CD8-positive, alpha-beta memory T cell (primary cell): ENCODE measurements at places on chromosomes 2 and 18.

DNA sequence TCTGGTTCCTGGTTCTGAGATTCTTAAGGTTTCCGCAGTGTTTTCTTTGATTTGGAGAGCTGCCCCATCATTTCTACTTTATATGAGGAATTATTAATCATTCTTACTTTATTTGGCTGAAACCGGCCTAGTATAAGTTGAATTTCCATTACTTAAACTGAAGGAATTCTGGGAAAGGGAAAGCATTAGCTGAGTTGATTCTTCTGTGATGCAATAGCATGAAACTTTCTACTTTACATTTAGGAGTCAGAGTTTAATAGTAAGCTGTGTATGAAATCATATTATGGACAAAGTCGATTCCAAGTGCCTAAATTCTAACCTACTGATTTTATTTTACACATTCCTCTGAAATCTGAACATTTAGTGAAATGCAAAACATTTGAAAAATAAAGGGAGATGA lies 1269.7 kb upstream of the ZEB2 start:
- no peaks in the 10 kb centered on the region for H3K36me3 ChIP-seq
- DNase-seq = no peak
- H3K27me3 ChIP-seq = no peaks in the 10 kb centered on the region
- no peak overlapping the region for H3K4me3 ChIP-seq
- H3K4me1 ChIP-seq = no peaks in the 10 kb centered on the region

- no peaks in the 10 kb centered on the region for H3K27me3 ChIP-seq
- DNase-seq = no peak
- no peak overlapping the region for H3K4me3 ChIP-seq
- no peaks in the 10 kb centered on the region for H3K4me1 ChIP-seq
- no peak overlapping the region for H3K27ac ChIP-seq
- no peaks in the 10 kb centered on the region for H3K36me3 ChIP-seq
Observed at GRCh38 chr2:2699121-2699505, 368.0 kb upstream of the MYT1L start.

- H3K4me1 ChIP-seq = peaks cover 9% of the 10 kb centered on the region
- no peaks in the 10 kb centered on the region for H3K27me3 ChIP-seq
- no peak overlapping the region for H3K4me3 ChIP-seq
- H3K27ac ChIP-seq = no peak overlapping the region
- no peaks in the 10 kb centered on the region for H3K36me3 ChIP-seq
Observed at GRCh38 chr2:238160206-238161129, 1.7 kb downstream of the ERFE start.

DNA sequence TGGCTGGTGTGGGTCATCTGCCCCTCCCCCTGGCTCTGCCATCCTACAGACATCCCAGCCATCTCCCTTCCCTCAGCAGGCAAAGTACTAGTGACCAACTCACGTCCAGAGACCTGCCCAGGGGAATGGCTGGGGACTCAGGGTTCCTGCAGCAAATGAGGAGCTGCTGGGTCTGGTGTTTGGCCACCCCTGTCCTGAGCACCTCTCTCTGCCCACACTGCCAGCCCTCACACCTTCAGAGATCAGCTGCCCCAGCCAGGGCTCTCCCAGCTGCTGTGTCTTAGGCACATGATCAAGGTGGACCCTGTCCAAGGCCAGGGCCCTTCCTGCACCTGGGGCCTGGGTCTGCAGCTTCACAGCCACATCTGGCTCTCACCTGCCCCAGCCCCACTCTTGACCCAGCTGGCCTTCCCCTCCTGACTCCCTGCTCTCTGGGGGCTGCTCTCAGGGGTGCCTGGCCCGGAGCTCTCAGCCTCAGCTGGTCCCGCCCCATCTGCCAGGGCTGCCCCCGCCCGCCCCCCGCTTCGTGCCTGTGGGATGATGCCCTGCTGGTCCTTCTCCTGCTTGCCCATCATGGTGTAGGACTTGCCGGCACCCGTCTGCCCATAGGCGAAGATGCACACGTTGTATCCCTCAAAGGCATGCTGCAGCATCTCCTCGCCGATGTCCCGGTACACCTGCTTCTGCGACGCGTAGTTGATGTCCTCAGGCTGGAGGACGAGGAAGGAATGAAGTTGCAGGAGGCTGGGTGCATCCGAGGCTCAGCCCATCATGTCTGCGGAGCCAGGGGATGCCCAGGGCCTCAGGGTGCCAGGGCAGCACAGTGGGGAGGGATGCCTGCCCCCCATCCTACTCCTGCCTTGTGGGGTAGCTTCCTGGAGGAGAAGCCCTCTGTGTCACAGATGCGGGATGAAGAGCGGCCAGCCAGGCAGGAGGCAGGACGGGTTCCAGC lies 32.2 kb downstream of the KIF1A start:
- no peak overlapping the region for H3K27ac ChIP-seq
- no peak overlapping the region for H3K4me3 ChIP-seq
- peak; percentile 30 for DNase-seq
- H3K4me1 ChIP-seq = no peaks in the 10 kb centered on the region
- no peaks in the 10 kb centered on the region for H3K36me3 ChIP-seq
- H3K27me3 ChIP-seq = no peaks in the 10 kb centered on the region

- no peaks in the 10 kb centered on the region for H3K27me3 ChIP-seq
- H3K36me3 ChIP-seq = no peaks in the 10 kb centered on the region
- H3K4me1 ChIP-seq = no peaks in the 10 kb centered on the region
- H3K27ac ChIP-seq = no peak overlapping the region
Observed at GRCh38 chr2:54176577-54176976, 61.2 kb downstream of the ACYP2 start.

DNA sequence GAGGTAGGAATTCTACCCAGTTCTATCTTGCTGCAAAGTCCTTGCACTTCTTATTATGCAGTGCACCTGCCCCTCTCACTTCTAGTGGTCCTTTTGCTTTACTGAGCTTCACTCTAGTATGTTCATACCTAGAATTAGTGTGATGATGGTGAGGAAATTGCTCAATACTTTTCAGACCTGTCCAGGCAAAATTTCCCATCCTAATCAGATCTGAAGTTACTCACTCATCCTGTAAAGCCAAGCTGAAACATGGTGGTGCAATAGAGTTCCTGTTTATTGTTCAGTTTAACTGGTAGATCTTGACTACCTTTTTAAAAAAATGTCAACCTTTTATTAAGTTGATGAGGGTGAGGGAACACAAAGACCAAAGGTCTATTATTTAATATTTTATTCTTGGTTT lies 12.6 kb upstream of the FIGN start:
- no peak overlapping the region for H3K4me3 ChIP-seq
- no peak overlapping the region for H3K27ac ChIP-seq
- H3K27me3 ChIP-seq = no peaks in the 10 kb centered on the region
- H3K4me1 ChIP-seq = no peaks in the 10 kb centered on the region
- no peaks in the 10 kb centered on the region for H3K36me3 ChIP-seq

DNA sequence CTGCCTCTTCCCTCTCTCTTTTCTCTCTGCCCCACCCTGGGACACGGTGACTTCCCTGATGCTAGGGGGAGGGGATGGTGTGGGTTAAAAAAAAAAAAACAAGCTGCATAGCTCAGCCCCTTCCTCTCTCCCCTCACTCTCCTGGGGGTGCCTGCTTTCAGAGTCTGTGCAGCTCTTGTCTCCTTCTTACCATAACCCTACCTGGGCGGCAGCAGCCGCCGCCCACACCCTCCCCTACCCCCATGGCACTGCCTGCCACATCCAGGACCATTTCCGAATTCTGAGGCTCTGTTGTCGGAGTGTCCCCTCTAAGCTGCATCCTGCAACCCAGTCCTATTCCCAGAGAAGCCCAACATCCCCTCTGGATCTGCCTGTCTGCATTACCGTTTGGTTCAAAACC lies 16.0 kb downstream of the TTC32 start:
- DNase-seq = no peak
- H3K4me3 ChIP-seq = no peak overlapping the region
- H3K36me3 ChIP-seq = no peaks in the 10 kb centered on the region
- no peaks in the 10 kb centered on the region for H3K27me3 ChIP-seq
- no peak overlapping the region for H3K27ac ChIP-seq

DNA sequence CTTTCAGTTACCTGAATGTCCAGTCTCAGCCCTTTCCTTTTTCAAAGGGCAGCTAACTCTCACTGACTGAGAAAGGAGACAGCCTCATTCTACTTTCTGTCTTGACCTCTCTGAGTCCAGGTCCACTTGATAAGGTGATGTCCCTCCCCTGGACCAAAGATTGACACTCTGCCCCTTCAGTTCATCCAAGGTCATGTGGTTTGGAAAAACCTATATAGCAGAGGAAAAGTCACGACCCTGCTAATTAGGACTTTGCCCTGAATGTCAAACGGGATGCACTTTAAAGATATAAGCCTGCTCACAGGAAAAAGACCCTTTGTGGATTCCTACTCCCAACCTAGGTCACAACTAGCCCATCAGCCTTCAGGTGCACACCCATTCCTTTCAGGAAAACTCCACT lies 208.3 kb downstream of the AGPS start:
- H3K4me3 ChIP-seq = no peak overlapping the region
- no peaks in the 10 kb centered on the region for H3K36me3 ChIP-seq

DNA sequence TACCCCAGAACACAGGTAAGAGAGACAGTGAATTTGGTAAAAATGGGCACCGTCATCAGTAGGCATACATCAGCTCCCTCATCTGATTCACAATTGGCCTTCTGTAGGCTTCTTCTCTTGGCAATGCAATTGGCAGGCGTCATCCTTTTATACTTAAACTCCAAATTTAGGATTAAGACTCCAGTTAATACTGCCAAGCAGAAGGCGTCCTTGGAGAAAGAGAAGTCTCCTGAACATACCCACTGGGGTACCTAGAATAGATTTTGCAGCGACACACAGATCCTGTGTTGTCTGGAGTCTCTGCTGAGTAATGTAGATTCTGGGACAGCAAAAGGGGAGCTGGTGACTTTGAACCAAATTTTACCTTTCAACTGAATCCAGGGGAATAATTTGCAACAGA lies 592 bp upstream of the METAP1D start:
- peak overlapping the region; percentile 58 for H3K27ac ChIP-seq
- H3K36me3 ChIP-seq = no peaks in the 10 kb centered on the region
- H3K27me3 ChIP-seq = no peaks in the 10 kb centered on the region
- peaks cover 14% of the 10 kb centered on the region for H3K4me1 ChIP-seq
- H3K4me3 ChIP-seq = peak overlapping the region; percentile 63
- DNase-seq = no peak

- no peaks in the 10 kb centered on the region for H3K36me3 ChIP-seq
- no peak for DNase-seq
- H3K27ac ChIP-seq = no peak overlapping the region
- no peak overlapping the region for H3K4me3 ChIP-seq
Observed at GRCh38 chr2:18455236-18455862, 105.1 kb downstream of the RDH14 start.

DNA sequence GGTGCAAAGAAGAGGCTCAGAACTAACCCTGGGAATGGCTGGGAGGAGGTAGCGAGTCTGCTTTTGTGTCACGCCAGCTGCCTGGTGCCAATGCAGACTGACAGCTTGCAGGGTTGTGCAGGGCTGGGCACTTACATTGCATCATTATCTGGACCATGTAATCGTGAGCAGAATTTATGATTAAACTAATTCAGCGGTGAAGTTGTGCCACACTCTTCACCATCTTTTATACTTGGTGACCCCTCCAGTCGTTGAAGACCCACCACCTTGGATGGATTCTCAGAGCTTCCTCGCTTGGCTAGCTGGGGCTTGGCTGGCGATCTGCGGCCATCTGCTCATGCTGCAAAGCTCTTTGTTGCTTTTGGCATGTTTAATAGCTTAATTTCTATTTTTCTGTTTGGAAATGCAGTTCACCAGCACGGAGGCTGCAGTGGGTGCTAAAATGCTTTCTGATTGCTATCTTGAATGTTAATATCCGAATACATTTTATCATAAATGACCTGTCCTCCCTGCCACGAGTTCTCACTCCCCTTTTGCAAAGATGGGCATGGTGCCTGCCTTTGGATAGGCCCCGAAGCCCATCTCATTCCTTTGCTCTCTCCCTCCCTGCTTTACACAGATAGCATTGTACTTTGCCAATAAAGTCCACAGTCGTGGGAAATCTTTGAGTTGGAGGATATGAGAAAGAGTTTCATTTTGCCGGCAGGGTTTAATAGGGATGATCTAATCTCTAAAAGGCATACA lies 188.2 kb downstream of the PRKCE start:
- H3K36me3 ChIP-seq = no peaks in the 10 kb centered on the region
- H3K4me1 ChIP-seq = peaks cover 6% of the 10 kb centered on the region
- no peaks in the 10 kb centered on the region for H3K27me3 ChIP-seq
- no peak for DNase-seq

DNA sequence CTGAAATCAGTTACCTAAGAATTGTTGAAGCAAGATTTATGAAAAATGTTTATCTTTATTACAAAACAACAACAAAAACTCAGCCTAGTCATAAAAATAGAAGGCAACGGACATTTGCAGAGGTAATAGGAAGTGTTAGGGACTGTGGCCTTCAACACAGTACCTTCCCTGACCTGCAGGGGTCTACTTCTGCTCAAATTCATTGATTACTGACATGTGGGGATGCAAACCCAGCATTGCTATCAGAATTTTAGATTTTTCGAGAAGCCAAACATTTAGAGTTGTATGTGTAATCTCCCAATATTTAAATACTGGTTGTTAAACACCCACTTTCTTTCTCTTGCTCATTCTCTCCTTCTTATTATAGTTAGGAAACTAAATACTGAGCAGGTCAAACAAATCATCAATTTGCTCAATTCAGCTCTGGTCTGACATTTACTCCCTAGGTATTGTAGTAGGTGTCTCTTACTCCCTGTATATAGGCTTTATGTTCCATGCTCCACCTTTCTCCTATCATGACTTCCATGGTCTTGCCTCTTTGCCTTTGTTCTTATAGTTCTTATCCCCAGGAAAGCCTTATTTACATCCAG lies 198.5 kb downstream of the UBE2E3 start:
- H3K27me3 ChIP-seq = no peaks in the 10 kb centered on the region
- peak; percentile 10 for DNase-seq

DNA sequence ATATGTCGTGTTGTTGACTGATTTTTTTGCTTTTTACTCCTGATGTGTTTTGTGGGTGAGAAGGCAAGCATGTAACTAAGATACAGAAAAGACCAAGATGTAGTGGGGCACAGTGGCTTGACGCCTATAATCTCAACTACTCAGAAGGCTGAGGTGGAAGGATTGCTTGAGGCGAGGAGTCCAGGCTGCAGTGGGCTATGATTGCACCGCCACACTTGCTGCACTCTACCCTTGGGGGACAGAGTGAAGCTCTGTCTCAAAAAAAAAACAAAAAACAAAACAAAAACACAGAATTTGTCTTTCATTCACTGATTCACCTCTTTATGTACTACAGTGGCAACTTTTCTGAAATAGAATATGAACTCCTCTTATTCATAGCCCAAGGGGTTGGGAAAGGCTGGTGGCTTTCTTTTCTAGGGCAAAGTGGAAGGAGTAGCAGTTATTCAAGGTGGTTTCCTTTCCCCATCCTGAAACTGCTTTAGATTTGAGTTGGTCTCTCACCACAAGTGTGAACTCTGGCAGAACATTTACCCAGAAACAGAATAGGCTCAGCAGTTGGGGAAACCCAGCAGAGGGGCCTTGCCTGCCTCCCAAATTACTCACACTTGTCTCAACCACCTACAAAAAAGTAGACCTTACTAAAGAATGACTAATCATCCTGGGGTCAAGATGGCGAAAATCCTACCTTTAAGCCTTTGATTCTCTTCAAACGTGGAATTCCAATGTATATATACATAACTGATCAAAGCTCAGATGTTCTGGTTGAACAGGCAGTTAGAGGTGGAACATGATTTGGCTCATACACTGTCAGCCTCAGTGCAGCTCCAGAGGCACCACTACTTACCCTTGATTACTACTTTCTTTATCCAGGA lies 6.5 kb downstream of the TANK start:
- H3K36me3 ChIP-seq = no peaks in the 10 kb centered on the region
- H3K4me1 ChIP-seq = peaks cover 60% of the 10 kb centered on the region
- H3K27me3 ChIP-seq = no peaks in the 10 kb centered on the region
- peak; percentile 59 for DNase-seq

GRCh38 chr2:236507393-236508085 lies 62.1 kb upstream of the ACKR3 start:
- peak overlapping the region; percentile 39 for H3K4me3 ChIP-seq
- H3K4me1 ChIP-seq = peaks cover 4% of the 10 kb centered on the region
- no peaks in the 10 kb centered on the region for H3K27me3 ChIP-seq
- DNase-seq = peak; percentile 67
